ENCODE measurements at places on chromosomes 3 and 15.

DNA sequence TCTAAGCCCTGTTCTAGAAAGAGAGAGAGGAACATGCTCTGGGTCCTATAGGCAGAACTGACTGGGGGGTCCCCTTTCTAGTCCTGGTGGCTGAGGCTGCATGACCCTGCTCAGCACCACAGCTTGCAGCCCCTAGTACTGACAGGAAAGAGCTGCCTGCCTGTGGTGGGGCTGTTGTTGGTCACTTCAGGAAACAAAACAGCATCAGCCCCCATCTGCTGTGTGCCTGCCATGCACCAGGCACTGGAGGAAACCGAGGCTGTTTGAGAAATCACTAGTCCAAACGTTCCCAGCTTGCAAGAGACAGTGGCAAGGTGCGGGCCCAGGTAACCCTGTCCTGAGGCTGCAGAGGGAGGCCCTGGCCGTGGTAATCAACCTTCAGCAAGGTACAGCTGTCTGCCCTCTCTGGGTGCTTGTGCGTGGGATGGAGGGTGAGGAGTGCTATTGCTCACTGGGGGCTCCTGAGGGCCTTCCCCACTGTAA is 90.6 kb downstream of the IQSEC1 start:
- DNase-seq = no peak

DNA sequence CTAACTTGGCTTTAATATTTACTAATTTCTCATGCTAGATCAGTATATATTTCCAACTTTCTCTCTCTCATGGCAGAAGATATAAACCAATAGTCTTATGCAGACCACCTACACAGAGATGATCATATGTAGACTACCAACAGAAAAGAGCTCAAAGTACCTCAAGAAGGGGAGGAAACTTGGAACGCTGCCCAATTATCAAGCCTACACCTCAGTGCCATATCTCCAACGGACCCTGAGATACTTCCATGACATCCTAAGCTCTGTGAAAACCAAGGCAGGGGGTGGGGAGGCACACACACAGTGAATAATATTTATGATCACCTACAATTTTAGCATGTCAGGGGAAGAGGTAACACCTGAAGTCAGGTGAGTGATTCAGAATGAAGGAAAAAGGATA is 100.6 kb downstream of the STAG1 start:
- DNase-seq = no peak

GRCh38 chr3:27800261-27800660 is 78.1 kb upstream of the EOMES start:
- DNase-seq = no peak

DNA sequence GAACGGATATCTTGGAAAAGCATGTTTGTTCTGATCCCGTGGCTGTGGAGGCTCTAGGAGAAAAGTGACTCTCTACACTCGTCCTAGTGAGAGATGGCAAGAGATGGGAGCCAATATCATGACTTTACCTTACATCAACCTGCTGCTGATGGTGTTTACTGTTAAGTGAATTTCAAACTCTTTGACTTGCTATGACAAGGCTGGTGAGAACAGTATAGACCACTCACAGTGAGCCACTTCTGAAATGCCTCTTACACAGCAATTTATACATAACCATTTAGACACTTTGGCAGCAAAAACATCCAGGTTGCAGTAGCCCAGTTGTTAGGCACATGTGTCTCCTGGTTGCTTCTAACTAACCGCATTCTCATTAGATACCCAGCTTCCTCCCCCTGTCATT is 43.3 kb downstream of the IL5RA start:
- no peak for DNase-seq

- no peak for DNase-seq
Observed at GRCh38 chr15:77387365-77388105, 32.4 kb downstream of the PEAK1 start.

- no peak for DNase-seq
Observed at GRCh38 chr3:127005864-127006500, 23.1 kb downstream of the PLXNA1 start.

DNA sequence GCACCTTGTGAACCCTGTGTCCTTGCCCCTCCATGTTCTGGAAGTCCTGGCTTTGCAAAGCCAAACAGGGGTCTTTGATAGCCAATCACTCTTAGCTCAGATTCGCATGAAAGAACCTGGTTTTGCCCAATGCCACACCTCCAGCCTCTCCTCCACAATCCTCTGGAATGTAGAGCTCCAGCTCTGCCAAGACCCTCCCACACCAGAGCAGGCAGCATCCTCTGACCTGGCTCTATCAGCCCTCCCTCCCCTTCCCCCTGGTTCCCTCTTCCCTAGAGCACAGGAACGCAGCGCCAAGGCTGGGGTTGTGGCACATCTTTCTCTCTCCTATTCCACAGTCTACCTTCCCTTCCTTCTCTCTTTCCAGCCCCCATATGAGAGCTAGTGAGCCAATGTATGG is 133.3 kb downstream of the RPLP1 start:
- no peak for DNase-seq

DNA sequence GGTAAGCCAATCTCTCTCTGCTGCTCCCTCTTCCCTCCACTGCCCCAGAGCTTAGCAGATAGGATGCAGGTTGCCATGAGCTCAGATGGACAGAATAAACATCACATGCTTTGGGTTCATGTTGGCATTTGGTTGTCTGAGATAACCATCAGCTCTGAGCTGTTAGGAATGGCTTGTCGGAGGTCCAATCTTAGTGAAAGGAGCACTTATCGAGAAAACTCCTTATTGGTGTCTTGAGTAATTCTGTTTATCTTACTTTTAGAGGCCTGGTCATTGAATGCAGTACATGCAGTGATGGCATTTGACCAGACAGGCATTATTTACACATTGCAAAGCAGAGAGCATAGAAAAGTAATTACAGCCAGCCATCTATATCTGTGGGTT is 99.7 kb downstream of the CEMIP start:
- DNase-seq = no peak

- no peak for DNase-seq
Observed at GRCh38 chr3:480070-480469, 283.5 kb downstream of the CHL1 start.

- DNase-seq = no peak
Observed at GRCh38 chr3:18295171-18295920, 129.8 kb downstream of the SATB1 start.

- DNase-seq = no peak
Observed at GRCh38 chr3:183224180-183224970, 28.7 kb upstream of the B3GNT5 start.

DNA sequence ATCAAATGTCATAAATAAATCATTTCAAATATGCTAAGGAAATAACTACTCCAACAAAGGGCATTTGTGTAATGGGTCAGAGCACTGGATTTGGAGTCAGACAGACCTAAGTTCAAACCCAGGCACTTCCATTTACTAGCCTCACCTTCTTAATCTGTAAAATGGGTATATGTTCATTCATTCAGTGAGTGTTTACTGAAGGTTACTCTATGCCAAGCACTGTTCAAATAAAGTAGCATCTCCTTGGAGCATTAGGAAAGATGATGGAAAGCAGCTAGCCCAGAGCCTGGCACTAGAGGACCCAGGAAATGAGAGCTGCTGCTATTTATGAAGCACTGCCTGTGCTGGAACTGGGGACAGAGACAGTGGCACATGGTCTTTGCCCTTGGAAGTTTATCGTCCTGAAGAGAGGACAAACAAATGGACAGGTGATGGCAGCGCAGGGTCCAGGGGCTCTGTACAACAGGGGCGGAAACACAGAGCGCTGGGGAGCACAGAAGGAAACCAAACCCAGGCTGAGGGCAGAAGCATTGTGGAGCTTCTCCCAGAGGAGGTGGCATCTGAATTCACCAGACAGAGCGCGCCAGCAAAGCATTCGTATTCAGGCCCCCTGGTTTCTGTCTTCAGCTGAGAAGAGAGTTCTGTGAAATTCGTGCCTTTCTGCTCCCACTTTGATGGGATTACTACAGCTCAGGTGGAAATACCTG is 19.0 kb downstream of the TM4SF4 start:
- DNase-seq = no peak

GRCh38 chr3:124076235-124076634 is 84.3 kb upstream of the ROPN1 start:
- no peak for DNase-seq

Data from NCI-H446 (cell line).